CD4-positive, alpha-beta memory T cell (primary cell): ENCODE measurements at places on chromosomes 5 and 9.

- DNase-seq: no peak
Measured at GRCh38 chr5:17261075-17261474, 43.6 kb downstream of the BASP1 start.

- DNase-seq: no peak
Measured at GRCh38 chr9:89884356-89885083, 279.7 kb downstream of the GADD45G start.

DNA sequence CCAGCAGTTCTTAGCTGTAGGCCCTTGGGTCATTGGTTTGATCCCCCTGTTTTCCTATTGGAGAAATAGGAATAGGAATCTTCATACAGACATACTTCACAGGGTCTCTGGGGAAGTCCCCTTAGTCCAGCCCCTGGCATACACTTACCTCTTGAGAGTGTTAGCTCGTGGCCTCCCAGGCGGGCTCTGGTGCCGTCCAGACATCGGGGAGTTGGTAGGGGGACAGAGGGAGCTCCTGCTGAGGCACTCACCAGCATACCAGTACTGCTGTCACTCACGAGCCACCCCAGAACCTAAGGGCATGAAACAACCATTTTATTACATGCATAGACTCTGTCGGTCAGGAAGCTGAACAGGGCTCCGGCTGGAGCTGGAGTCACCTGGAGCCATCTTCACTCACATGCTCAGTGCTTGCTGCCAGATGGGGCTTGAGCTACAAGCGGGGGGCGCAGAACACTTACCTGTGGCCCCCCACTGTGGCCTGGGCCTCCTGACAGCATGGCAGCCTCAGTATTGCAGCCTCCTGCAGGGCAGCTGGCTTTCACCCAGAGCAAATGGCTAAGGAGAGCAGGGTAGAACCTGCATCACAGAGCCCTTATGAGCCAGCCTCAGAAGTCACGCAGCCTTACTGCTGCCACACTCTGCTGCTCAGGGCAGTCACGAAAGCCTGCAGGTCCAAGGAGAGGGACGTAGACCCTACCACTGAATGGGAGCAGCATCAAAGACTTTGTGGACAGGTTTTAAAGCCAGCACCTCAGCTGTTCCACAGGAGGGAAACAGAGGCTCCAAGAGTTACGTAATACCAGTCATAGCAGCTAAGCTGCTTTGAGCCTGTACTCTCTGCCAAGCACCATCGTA lies 58.3 kb upstream of the ANGPTL2 start:
- DNase-seq: no peak

GRCh38 chr5:67331296-67331925 lies 134.8 kb upstream of the CD180 start:
- no peak for DNase-seq

GRCh38 chr5:170441393-170441784 lies 52.2 kb upstream of the KCNMB1 start:
- no peak for DNase-seq

- DNase-seq: no peak
Measured at GRCh38 chr9:136769710-136770191, 5.4 kb upstream of the LCN15 start.

DNA sequence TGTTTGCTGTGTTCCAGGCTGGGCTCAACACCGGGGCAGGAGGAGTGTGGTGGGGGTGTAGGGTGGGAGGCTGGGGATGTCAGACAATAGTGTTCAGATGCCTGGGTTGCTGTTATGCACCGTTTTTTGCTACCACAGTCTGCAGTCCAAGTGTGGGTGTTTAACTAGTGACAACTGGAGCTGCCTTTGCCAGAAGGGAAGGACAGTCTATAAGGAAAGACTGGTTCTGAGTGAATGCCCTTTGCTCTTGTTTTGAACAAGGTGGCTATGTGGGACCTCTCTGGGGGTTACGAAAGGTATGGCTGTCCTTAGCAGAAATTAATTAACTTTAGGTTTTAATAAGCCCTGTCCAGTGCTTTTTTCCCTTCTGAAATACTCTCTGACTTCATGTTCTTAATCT lies 118.5 kb upstream of the GNA14 start:
- no peak for DNase-seq

- no peak for DNase-seq
Measured at GRCh38 chr5:94777056-94777880, 158.8 kb downstream of the SLF1 start.
